ENCODE measurements at places on chromosomes 1 and 21.

DNA sequence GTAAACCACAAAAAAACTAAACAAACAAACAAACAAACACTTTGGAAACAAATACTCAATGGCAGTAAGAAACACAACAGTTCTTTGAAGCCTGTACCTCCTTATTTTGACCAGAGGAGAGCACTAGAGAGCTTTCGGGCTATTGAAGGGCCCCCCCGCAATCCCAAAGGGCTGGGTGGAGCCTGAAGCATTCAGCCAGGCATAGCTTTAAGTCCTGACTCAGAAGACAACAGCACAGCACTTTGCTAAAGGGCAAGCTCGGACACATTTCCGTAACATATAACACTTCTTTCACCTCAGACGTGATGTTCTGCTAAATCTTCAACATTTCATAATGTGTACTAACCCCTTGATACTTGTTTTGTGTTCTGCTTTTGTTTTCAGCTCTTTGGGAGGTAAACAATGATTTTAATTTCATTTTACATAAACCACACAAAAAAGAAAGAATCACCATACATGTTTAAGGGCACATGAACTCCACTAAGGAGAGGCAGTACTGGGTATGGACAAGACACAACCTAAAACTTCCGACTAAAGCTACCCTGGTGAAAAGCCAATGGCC, 9.7 kb upstream of the SHCBP1L start:
- peak; percentile 85 for DNase-seq

DNA sequence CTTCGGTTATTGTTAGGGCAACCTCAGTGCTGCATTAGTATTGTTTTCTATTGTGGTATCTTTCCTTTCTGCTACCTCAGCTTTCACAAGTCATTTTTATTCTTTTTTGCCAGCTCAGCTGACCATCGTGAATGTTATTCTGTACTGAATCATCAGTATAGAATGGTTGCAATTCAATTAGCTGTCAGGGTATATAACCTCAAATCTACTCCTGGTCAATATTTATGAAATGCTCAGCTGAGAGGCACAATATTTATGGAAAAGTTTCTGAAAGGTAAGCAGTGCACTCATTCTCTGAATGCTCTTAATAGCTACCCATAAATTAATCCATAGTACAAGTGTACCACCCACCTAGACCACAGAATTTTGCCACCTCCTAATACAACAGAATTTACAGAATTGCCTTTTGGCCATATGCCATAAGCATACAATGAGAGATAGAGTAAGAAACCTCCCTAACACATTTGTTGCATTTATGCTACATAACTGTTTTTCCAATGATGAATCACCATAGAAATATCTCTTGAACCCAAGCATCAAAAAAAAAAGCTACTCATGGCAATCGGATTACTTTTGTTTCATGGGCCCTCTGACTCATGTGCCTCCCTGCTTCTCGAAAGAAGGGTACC, 732.6 kb upstream of the CHRM3 start:
- DNase-seq, result no peak

GRCh38 chr1:30242722-30243457, 480.5 kb downstream of the MATN1 start:
- DNase-seq, result no peak

- no peak for DNase-seq
Observed at GRCh38 chr1:228387321-228387720, 19.3 kb downstream of the TRIM11 start.

DNA sequence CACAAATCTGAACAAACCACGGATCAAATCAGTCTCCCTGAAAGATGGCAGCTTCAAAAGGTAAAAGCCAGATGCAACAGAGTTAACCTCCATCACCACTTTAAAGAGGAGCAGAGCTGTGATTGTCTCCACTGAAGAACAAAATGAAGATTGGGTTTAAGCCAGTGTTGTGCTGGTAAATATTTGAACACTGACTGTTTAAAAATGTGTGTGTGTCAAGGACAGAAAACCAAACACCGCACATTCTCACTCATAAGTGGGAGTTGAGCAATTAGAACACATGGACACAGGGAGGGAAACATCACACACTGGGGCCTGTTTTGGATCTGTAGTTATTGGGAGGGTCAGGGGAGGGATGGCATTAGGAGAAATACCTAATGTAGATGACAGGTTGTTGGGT, 83.9 kb downstream of the ST6GALNAC5 start:
- no peak for DNase-seq

GRCh38 chr1:8191474-8191873, 126.4 kb upstream of the SLC45A1 start:
- peak; percentile 15 for DNase-seq

GRCh38 chr1:1101503-1101902, 14.4 kb downstream of the C1orf159 start:
- no peak for DNase-seq

- DNase-seq, result no peak
Observed at GRCh38 chr1:97758541-97759057, 162.2 kb downstream of the DPYD start.

- peak; percentile 26 for DNase-seq
Observed at GRCh38 chr1:2824999-2825398, 23.5 kb upstream of the TTC34 start.

- DNase-seq, result no peak
Observed at GRCh38 chr1:217272385-217272784, 358.5 kb downstream of the GPATCH2 start.

DNA sequence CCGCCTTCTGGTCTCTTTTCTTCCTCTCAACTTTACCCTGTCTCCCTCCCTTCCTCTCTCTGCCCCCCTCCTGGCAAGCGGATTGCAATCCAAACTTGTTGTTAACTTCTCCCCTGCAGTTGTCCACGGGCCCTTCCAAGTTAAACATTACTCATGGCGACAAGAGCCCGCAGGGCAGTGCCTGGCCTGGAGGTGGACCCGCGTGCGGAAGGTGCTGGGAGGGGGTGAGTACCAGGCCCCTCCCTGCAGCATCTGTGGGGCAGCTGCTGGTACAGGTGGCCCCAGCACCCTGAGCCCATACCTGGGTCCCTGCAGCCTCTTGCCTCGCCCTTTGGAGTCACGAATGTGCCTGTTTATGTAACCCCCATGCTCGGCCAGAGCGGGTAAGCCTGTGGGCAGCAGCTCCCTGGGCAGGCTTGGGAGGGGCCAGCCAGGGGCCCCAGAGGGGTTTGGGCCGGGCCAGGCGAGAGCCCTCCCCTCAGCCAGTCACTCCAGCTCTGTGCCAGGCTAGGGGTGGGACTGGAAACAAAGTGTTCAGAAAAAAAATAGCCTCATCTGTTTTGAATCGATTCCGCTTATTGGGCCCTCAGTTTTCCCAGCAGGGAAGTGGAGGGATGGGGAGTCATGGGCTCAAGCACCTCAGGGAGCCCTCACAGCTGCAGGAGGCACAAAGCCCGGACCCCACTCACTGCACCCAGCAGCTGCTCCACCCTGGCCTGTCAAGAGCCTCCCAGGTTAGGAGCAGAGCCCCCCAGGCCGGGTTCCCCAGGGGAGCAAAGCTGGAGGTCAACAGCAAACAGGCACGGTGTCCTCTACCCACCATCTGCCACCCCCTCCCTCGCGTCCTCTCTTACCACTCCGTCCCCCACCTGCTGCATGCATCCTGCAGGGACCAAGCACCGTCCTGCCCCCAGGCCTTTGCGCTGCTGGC, 14.0 kb upstream of the FAAP20 start:
- DNase-seq, result peak; percentile 94

DNA sequence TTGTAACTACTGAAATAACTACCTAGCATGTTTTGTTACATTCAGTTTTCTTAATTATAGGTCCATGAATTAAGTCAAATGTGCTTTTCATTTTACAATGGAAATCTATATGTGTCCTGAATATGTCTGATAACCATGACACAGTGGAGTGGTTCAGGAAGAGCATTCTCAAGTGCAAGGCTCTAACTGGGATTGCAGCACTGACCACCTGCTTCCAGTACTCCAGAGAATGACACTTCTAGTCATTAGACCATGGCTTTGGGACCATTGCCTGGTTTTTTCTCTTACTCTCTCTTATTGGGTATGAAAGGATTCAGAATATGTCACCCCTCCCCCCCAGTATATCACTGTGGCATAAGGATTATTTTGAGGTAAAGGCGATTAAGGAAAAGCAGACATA, 204.9 kb upstream of the CACYBP start:
- no peak for DNase-seq

DNA sequence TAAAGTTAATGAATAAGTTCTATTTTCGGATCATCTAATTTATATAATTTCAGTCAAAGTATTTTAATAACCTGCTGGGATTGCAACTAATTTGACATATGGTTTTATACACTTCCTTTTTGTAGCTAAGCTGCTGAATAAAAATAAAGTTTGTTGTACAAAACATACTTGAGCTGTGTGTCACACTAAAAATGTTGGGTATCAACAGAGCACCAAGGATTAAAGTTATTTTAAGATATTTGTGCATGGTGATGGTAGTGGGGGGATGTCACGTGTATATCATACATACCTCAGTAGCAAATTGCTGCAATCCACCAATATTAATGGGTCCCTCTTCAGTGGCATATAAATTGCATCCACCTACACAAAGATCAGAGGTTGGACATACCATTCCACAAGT, 199.6 kb downstream of the DPYD start:
- no peak for DNase-seq

GRCh38 chr1:19234224-19234623, 17.1 kb downstream of the EMC1 start:
- DNase-seq, result no peak

GRCh38 chr1:217495249-217495648, 135.6 kb downstream of the GPATCH2 start:
- no peak for DNase-seq

- DNase-seq, result no peak
Observed at GRCh38 chr21:44466351-44466954, 11.1 kb downstream of the LRRC3 start.

- no peak for DNase-seq
Observed at GRCh38 chr1:40352126-40352525, 21.4 kb upstream of the SMAP2 start.

- no peak for DNase-seq
Observed at GRCh38 chr1:205271277-205271676, 43.5 kb downstream of the TMCC2 start.

DNA sequence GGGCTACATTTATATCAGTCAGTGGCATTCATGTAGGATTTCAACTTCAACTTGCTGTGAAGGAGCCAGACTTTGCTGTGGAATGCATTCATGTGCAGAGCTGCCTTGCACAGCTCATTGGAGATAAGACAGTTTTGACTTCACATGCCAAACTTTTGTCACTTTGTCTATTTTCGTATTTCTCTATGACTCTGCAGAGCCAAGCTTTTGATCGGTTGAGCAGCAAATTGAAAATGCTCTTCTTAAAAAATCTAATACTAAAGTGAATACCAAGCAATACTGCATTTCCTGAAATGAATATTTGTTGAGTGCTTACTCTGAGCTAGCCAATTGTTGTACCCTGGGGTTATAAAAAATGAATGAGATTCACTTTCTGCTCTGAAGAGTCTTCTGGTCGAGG, 388.7 kb downstream of the ST6GALNAC3 start:
- no peak for DNase-seq

GRCh38 chr1:155073377-155074242, 5.0 kb upstream of the EFNA3 start:
- DNase-seq, result no peak

GRCh38 chr1:185244015-185244747, 72.9 kb downstream of the IVNS1ABP start:
- DNase-seq, result no peak

DNA sequence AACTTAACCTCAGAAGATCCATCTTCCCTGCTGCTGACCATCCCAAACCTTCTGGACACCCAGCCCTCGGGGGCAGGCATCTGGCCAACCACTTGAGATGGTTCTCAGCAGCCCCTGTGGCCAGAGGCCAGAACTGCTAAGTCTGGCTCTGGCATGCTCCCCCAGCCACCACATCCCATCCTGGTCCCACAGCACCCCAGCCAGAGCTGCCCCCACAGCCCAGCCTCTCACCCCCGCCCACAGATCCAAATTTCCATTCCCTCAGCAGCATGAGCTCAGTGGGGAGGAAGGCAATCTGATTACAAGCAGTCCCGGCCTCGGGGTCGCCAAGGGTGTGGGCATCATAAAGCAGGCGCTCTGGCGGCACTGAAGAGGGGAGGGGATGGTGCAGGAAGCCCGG, 45.6 kb downstream of the GLIS1 start:
- no peak for DNase-seq

DNA sequence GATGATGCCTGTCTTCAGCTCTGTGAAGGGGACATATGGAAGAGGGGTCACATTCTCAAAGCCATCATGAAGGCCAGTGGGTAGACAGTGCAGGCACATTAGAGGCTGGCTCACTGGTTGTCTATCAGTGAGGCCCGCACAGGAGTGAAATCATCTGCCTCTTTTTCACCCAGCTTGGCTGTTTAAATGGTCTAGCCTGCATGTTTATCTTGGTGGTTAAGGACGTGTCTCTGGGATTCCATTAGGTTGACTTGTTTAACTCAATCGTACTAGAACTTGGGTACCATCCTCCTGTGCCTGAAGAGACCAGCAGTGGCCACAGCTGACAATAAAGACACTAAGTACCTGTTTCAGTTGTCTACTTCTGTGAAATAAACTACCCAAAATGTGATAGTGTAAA, 219.3 kb downstream of the PLPP3 start:
- DNase-seq, result no peak

- DNase-seq, result no peak
Observed at GRCh38 chr1:67586596-67586995, 98.4 kb upstream of the GADD45A start.

DNA sequence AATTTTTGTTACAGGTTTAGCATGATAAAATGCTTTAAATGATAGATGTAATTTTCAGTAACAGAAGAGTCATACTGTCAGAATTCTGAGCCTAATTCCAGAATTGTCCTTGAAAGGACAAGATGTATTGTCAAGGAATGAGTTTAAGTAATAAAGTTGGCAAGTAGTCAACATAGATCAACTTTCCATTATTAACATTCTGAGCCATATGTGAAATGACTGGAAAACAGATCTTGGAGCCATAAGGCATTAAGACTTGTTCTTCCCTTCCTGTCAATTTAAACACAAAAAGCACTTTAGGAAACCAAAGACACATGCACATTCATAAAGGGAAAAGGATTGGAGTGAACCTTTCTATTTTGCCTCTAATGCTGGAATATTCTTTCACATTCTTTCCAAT, 107.0 kb downstream of the ODF2L start:
- DNase-seq, result no peak

DNA sequence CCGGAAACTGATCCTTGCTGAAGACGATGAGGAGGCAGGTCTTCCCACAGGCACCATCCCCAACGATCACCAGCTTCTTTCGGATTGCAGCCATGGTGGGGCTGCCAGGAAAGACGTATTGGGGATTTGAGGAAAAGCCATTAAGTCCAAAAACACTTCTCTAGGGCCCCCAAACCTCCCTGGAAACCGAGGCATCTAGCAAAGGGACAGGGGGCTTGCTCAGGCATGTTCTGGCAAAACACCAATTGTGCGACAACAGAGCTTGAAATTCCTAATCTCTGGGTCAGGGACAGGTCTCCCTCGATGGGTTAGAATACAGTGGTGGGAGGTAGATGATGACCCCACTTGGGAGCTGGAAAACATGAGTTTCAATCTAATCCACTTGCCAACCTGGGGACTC, 3.2 kb downstream of the RHOC start:
- peak; percentile 37 for DNase-seq

GRCh38 chr1:63907051-63907450, 133.2 kb downstream of the ROR1 start:
- DNase-seq, result no peak

- DNase-seq, result peak; percentile 63
Observed at GRCh38 chr1:154879038-154879421, 8.9 kb upstream of the KCNN3 start.

Data from aorta (tissue), 5 donors.